ENCODE measurements at places on chromosomes 11 and 22.

DNA sequence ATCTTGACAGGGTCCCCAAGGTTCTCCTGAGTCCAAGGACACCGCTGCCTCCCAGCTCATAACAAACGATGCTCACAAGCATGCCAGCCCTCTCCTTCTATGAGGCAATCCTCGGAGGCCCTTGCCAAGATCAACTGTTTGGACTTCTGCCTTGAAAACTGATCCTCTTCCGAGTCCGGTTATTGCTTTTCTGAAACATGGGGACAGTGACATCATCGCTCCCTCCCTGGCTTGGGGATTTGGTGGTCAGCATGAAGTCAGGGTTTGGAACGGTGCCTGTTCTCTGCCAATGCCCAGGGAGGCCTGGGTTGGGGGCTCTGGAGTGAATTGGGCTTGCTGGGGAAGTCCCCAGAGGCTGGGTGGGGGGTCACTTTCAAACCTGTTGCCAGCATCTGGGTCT lies 149.3 kb downstream of the FBXO7 start:
- DNase-seq: peak; percentile 41

- no peak for DNase-seq
Measured at GRCh38 chr11:63978551-63979239, 4.3 kb downstream of the COX8A start.

DNA sequence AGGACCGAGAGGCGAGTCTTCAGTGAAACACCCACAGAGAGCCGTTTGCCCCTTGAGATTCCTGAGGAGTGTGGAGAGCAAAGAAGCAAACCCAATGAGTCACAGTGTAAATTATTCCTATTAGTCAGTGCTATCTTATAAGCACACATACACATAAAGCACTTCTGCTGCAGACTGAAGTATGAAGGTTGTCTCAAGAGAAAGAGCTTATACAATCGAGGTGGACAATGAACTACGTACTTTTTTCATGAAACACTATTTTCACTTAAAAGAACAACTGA lies 37.3 kb downstream of the GALNT18 start:
- DNase-seq: peak; percentile 77

DNA sequence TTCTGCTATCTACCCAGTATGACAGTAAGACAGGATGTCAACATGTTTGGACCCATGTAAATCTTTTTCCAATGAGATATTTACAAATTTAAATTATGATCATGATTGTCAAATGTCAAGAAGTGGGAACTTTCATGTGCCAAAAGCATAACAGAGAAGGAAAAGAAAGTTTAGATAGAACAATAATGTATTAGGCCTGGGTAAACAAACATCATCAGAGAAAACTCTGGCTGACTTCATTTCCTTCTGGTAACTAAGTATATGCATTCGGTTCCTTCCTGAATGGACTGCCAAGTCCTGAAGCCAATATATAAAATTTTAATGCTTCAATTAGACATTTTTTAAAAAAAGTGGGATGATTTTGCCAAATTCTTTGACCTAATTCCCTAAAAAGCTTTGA lies 16.5 kb downstream of the RNF141 start:
- no peak for DNase-seq

- DNase-seq: no peak
Measured at GRCh38 chr11:119551420-119552105, 128.6 kb upstream of the THY1 start.
